A673 (cell line): ENCODE measurements at places on chromosomes 5 and 9.
A peak's percentile ranks its signal among the peaks of the same experiment; 100 is the strongest.

DNA sequence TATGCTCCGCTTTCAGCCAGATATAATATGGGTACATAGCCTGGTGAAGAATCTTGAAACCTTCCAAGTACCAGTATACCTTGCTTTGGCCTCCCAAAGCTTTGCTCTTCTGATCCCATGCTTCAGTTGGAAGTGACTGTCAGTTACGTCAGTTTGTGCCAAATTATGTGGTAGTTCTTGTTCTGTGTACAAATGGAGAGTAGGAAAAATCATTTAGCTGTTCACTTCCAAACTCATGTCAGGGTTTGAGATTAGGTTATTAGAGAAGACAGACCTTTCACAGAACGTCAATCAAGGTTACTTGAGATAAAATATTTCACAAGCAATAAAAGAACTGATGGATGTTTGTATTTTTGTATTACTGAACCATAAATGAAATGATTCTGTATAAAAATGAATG lies 117.2 kb downstream of the NDUFS4 start:
- DNase-seq, result no peak

DNA sequence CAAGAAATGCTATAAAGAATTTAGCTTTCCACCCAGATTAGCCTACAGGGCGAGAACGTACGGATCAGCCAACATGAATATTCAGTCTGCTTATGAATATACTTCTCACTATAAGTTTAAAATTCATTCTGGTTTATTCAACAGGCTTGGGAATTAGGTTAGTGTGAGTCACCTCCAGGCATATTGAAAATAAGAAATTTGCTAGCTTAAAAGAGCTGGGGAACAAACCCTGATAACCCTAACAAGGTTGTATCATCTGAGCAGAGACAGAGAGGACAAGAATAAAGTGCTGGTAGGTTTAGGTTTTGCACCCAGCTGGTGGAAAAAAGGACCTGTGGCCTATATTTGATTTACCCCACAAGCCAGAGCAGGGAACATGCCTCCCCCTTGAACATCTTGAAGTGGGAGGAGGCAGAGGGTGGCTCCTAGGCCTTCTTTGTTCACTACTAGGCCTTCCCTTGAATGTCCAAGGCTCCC lies 12.3 kb downstream of the FNBP1 start:
- peak; percentile 65 for DNase-seq

GRCh38 chr5:172670005-172670402 lies 28.9 kb downstream of the NEURL1B start:
- no peak for DNase-seq

- DNase-seq, result no peak
Observed at GRCh38 chr5:135185481-135186065, 151.5 kb upstream of the PITX1 start.

DNA sequence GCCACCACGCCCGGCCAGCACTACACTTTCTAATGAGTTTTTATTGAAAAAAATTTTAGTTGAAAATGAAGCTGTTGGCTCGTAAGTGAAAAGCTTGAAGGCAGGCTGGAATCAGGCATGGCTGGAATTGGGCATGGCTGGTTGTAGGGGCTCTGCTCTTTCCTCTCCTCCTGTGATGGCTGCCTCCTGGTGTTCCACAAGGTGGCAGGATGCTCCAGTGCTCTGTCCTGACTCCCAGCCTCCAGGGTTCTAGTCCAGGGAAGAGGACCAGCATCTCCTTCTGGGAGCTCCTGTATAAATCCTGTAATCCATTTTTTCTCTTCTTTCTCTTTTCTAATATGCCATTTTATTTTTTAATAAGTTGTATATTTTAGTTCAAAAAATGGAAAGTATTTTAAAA lies 57.2 kb upstream of the DHFR start:
- DNase-seq, result peak; percentile 72

GRCh38 chr5:169762338-169763095 lies 125.4 kb downstream of the DOCK2 start:
- peak; percentile 44 for DNase-seq

DNA sequence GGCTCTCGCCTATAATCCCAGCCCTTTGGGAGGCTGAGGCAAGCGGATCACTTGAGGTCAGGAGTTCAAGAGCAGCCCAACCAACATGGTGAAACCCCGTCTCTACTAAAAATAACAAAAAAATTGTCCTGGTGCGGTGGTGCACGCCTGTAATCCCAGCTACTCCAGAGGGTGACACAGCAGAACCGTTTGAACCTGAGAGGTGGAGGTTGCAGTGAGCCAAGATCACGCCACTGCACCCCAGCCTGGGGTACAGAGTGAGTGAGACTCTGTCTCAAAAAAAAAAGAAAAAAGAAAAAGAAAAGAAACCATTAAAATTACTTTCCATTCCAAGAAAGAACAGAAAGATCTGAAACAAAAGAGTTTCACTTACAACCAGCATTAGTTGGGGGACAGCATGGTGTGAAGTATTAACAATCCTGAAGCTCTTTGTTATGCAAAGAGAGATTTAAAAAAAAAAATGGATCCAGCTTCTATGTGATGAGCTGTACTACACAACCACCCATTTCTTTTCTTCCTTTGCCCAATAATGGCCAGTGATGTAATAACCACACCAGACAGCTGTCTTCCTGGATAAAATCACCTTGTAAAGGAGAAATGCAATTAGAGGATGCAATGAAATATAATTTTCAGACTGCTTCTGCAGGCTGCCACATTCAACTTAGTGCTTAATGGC lies 76.9 kb downstream of the MED27 start:
- peak; percentile 32 for DNase-seq

DNA sequence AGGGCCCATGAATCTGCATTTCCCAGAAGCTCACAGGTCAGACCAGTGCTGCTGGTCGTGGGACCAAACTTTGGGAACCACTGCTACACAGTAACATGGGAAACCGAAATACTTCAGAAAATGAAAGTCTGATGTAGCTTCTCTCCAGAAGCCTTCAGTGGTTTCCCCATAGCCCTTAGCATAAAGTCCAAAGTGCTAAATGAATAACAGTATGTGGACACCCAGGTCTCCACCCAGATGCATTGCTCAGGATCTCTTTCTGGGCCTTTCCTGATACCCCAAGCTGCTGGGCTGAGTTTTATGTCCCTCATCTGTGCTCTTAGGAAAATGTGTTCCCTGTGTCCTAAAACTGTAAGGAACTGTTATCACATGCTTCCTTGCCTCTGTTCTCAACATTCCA lies 100.4 kb downstream of the NFIB start:
- DNase-seq, result no peak
